ENCODE measurements at places on chromosomes 2 and 18.

GRCh38 chr2:121479882-121480522 is 50.7 kb upstream of the RNU4ATAC start:
- peak; percentile 73 for DNase-seq

DNA sequence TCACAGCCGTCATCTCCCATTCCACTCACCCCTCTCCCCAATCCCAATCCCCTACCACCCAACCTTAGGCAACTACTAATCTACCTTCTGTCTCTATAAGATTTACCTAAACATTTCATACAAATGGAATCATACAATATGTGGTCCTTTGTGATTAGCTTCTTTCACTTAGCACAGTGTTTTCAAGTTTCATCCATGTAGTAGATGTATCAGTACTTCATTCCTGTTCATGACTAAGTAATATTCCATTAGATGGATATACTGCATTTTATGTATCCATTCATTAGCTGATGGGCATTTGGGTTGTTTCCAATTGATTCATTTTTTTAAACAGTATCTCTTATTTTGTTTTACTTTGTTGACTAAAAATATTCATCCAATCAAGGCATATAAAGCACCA is 109.6 kb downstream of the CDH2 start:
- no peak for DNase-seq

GRCh38 chr2:50787636-50788035 is 244.3 kb downstream of the NRXN1 start:
- DNase-seq: no peak

- no peak for DNase-seq
Measured at GRCh38 chr2:80621656-80622055, 317.1 kb upstream of the LRRTM1 start.

DNA sequence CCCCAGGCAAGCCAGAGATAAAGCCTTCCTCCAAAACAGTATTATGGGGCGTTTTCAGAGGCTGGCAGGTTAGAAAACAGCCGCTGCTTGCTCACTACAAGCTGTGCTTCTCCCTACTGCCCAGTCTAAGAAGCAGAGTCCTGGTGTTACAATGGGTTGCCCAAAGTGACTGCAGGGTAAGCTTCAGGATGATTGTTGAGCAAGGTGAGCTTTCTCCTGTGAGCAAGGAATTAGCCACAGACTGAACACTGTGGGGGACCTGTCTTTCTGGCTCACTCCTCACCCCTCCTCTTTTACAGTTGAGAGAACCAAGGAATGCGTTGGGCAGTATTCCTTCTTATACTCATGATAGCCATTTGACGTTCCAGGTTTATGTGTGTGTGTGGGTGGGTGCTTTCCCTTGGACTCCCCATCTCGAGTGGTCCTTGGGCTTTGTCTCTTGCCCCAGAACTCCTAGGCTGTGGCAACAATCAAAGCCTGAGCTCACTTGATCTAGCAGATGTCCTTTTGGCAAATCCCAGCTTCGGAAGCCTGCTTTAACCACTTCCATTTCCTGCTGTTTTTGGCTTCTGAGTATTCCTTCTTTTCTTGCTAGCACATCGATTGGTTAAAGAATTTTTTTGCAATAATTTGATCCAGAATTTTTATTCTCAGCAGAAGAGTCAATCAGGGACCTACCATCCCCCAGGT is 47.5 kb downstream of the KDM3A start:
- DNase-seq: no peak

All from caudate nucleus (tissue), 63 donors.